Adipocyte (in vitro differentiated cells): ENCODE measurements at places on chromosomes 2 and 18.

- no peak for DNase-seq
Observed at GRCh38 chr2:200023570-200023969, 68.2 kb downstream of the MAIP1 start.

DNA sequence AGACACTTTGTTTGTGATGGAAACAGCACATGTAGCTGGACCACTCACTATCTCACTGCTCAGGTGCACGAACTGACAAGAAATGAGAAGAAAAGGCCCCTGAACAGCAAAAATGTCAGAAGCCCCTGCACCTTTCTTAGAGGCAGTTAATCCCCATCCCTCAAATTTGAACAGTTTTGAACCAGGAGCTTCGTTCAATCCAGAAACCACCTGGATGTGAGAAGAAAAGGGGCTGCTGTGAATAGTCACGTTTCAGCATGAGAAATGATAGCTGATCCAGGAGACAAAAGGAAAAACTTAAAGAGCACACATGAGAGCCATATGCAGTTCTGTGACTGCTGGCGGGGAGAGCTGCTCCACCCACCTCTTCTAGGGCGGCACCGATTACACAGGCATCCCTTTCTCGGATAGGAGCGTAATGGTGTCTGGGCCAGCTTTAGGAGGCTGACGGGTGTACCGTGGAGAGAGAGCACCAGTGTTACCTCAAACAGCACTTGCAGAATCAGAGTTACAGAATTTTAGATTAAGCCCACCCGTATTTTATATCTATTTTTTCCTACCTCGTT, 117.0 kb upstream of the EML6 start:
- no peak for DNase-seq

DNA sequence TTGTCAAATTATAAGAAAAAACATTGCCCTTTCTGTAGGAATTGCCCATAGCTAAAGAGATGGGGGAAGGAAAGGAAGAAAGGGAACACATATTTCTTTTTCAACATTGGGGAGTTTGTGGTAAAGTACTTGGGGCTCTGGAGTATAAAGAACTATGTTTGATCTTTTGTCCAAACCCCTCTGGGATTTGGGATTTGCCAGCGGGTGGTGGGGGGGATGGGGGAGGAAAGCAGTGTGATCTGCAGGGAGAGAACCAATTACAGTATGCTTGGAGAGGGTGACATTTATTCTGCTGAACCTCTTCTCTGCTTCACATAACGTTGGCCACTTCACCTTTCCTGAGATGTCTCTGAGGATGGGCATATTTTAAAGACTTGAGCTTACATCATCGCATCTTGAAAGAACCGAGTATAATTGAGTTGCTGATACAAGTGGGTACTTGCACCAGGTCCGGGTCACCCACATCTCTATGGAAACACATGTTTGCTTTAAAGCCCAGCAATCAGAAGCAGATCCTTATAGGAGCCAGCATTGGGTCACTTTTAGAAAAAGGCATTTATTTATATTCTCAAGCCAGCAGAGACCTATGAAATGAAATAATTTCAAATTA, 73.1 kb downstream of the SPATS2L start:
- DNase-seq, result no peak

DNA sequence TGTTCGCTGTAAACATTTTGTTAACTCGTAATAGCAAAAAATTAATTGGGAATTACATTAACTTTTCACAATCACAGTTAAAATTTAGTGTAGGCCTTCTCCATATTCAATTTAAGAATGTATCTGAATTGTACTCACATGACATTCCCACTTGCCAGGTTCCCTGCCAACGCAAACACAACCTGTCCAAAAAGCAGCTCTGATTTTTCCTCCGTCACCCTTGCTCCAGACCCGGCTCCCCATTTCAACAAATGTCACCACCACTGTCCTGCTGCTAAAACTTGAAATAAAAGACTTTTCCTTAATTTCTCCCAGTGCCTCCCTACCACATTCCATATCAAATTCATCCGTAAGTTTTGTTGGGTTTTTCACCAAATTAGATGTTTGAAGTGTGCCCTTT, 120.3 kb downstream of the PIEZO2 start:
- no peak for DNase-seq

DNA sequence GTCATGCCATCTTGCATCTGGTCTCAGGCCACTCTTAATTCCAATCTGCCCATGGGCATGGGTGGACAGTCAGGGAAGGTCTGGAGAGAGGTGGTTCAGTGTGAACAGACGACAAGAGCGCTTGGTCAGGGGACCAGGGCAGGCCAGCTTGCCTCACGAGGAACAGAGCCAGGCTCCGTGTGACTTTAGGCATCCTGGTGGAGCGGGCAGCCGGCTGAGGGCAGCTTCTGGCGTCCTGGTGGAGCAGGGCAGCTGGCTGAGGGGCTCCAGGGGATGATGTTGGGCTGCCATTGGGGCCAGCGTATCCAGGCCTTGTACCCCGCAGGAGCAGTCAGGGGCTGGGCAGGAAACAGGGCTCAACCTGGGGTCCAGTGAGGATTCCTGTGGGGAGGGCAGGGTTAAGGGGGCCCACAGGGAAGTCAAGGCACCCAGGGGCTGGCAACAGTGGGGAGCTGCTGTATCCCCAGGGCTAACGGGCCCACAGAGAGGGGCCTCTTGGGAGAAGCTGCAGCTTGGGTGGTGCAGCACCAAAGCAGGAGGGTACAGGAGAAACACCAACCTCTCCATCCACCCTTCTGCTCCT, 197.9 kb upstream of the TWIST2 start:
- DNase-seq, result no peak

DNA sequence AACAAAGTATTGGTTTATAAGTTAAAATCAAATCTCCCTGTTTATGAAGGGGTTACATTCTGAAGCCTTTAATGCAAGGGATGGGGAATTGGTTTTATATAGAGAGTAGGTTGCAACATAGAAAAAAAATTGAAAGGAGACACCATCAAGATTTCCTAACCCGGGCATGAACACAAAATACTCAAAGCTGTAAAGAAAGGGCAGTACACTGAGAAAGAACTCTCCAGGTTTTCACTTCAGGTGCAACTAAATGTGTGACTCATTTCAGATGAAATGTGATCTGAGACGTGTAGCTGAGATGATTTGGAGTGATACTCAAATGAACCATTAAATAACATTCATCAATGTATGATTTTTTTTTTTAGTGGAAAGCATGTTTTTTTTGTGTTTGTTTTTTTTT, 43.6 kb downstream of the SANBR start:
- peak; percentile 75 for DNase-seq

GRCh38 chr2:237615631-237616249, 11.6 kb upstream of the LRRFIP1 start:
- no peak for DNase-seq
